ENCODE measurements at places on chromosomes 7 and 10.

DNA sequence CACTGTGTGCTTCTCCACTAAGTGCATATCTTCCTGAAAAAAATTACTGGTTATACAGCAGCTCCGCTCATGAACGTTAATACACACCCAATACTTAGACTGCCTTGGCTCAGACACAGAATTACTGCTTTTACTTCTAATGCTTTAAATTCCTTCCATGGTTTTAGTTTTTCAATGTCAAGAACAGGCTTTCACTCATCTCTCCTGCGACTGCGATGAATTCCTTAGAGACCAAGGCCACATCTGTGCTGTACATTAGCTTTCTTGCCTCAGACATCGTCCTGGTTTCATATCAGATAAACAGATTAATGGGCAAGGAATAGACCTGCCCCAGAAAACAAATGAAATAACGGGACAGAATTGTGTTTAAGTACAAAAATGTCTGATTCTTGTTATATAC is 120.2 kb downstream of the CYP26A1 start:
- no peak for DNase-seq

GRCh38 chr7:12643001-12643643 is 44.3 kb upstream of the ARL4A start:
- DNase-seq, result no peak

- no peak for DNase-seq
These were observed 98.6 kb upstream of the KCTD7 start for GRCh38 chr7:66529883-66530610.

GRCh38 chr7:66790196-66790595 is 49.7 kb downstream of the RABGEF1 start:
- DNase-seq, result no peak

GRCh38 chr10:9222917-9223316 is 1168.4 kb downstream of the GATA3 start:
- no peak for DNase-seq

DNA sequence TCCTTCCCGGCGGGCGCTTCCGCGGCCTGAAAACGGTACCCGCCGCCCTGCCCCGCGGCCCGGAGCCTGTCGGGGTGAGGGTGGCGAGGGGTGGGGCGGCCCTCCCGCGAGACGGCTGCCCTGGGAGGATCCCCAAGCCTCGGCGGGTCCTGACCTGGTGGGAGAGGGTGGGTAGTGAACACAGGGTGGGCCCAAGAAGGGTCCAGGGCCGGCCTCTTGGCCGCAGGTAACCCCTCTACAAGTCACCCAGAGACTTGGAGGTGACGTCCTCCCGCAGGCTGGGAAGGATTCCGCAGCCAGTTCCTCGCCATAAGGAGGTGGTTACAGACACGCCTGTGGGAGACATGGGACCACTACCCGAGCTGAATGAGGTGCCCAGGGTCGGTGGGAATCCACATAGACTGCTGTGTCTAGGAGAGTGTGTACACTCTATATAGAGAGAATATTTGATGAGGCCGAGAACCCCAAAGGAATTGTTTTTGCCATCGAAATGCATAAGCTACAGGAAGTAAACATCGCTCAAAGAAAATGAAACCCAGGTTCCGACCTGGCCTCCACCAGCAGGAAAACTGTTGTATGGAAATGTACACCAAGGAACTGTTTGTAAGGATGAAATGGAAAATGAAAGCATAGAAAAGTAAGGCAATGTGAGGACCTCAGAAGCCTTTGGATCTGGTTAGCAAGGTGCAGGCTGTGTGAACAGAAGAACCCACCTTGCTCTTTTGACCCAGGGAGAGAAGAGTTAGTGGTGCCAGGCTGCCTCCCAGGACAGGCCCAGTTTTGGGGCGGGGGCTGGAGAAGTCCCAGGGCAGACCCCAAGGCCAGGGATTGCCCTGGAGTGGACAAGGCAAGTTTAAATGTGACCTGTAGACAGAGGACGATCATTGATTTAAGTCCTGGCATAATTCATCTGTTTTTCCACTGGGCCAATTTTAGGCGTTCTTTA is 659 bp downstream of the OPTN start:
- DNase-seq, result peak; percentile 35

DNA sequence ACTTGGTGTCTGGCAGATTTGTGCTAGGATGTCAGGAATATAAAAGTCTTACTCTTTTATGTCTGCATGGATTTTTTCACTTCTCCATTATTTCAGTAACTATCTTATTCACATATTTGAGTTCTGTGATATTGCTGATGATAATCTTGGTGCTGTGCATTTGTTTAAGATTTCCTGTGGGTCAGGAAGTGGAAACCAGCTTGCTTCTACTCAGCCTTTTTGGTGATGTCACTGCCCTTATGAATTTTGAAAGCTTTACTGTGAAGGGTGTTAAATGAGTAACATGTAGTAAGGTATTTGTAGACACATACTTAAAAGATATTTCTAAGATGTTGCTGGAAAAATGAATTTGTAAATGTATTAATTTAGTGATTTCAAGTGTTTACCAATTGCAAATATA is 69.5 kb upstream of the VOPP1 start:
- no peak for DNase-seq
